ENCODE measurements at places on chromosomes 13 and 19.

DNA sequence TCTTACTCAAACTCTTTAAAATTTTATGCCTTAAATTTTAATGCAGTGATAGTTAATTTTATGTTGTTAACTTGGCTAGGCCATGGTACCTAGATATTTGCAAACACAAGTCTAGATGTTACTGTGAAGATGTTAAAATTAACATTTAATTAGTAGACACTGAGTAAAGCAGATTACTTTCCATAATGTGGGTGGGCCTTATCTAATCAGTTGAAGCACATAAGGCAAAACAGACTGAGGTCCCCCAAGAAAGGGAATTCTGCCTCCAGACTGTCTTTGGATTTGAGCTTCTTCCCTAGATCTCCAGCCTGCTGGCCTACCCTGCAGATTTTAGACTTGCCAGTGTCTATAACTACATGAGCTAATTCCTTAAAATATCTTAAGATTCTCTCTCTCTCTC lies 294.0 kb downstream of the ENOX1 start:
- DNase-seq = no peak

DNA sequence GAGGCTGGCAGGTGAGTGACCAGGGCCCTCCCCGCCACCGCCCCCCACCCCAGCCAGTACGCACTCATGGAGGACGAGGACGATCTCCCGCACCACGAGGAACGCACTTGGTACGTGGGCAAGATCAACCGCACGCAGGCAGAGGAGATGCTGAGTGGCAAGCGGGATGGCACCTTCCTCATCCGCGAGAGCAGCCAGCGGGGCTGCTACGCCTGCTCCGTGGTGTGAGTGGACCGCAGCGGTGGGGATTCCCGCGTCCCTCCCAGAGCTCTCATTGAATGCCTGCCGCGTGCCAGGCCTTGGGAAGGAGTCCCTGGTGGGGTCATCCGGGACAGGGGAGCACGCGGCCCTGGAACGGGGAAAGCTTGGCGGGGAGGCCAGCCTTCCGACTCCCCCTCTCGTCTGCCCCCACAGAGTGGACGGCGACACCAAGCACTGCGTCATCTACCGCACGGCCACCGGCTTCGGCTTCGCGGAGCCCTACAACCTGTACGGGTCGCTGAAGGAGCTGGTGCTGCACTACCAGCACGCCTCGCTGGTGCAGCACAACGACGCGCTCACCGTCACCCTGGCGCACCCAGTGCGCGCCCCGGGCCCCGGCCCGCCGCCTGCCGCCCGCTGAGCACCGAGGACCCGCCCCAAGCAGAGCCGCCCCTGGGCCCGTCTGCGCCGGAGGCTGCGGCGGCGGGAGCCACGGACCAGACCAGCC lies 4.8 kb upstream of the IFI30 start:
- no peak for DNase-seq

GRCh38 chr19:11390933-11391680 lies 7.0 kb upstream of the EPOR start:
- DNase-seq = no peak

DNA sequence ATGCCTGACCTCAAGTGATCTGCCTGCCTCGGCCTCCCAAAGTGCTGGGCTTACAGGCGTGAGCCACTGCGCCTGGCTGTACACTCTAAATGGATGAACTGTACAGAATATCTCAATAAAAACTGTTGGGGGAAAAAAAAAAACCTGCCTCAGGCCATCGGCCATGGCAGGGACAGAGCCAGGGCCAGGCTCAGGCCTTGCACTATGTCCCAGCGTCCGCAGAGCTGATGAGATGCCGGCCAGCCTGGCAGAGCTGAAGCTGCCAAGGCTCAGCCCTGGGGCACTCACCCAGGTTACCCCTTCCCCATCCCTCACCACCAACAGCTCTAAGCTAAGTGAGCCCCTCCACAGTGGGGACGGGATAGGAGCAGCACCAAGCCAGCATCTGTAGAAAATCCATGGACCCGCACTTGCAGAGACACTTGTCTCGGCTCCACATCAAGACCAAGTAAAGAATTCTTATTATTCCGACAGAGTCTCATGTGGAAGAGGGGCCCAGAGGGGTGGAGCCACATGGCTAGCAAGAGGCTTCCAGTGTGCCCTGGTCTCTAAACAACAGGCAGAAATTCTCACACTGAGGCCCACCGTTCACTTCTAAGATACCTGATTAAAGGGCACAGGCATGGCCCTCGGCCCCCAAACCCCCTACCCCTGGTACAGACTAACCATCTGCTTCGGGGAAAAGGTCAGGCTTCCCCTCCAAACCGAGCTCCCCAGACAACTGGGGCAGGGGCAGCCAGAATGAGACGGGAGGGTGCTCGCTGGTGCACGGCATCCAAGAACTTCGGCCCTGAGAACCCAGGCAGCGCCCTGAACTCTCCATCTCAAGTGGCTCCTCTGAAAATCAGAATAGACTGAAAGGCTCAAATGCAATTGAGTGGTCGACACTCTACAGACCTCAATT lies 5.8 kb downstream of the PPP6R1 start:
- no peak for DNase-seq

DNA sequence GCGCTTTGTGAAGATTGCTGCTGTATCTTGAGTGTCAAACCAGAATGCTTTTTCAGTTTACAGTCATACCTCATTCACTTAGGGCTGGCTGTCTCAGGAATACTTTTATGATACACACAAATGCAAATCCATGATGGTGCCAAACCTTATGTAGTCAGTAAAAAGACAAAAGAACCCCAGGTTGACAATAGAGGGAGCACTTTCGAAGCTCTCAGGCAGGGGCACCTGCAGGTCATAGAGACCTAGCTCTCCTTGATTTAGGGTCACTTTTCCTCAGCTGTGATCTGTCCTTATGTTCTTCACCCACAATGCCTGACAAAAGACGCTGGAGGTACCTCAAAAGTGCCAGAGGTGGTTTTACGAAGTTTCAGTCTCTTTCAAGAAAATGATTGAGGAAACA lies 172.2 kb downstream of the DNAJC15 start:
- no peak for DNase-seq

- DNase-seq = no peak
These were observed 7.2 kb downstream of the KMT5C start for GRCh38 chr19:55346725-55347441.

GRCh38 chr13:111575276-111575675 lies 254.8 kb downstream of the TEX29 start:
- DNase-seq = no peak

- no peak for DNase-seq
These were observed 9.0 kb downstream of the EPS15L1 start for GRCh38 chr19:16462757-16463250.

DNA sequence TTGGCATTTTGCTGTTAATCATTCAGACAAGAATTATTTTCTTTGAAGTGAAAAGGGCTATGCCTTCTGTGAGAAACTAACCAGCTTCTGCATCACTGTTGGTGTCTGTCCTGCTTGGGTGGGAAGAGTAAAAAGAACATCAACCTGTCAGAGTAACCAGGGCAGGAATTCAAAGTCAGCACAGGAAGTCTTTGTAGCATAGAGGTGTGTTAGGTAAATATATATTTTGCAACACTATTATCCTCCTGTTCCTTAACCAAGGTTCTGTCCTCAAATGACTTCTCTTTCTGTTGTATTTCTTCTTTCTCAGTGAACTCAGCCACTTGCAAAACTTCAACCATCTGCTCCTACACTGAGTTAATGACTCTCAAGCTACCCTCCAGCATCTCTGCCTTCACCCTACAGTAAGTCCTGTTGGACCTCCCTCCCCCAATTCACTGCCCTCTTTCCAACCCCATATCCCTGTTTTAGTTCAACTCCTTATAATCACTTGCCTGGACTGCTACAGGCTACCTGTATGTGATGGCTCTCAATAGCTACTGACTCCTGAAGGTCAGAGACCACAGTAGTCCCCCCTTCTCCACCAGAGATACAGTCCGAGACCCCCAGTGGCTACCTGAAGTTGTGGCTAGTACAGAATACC lies 49.9 kb downstream of the SMAD9 start:
- no peak for DNase-seq

DNA sequence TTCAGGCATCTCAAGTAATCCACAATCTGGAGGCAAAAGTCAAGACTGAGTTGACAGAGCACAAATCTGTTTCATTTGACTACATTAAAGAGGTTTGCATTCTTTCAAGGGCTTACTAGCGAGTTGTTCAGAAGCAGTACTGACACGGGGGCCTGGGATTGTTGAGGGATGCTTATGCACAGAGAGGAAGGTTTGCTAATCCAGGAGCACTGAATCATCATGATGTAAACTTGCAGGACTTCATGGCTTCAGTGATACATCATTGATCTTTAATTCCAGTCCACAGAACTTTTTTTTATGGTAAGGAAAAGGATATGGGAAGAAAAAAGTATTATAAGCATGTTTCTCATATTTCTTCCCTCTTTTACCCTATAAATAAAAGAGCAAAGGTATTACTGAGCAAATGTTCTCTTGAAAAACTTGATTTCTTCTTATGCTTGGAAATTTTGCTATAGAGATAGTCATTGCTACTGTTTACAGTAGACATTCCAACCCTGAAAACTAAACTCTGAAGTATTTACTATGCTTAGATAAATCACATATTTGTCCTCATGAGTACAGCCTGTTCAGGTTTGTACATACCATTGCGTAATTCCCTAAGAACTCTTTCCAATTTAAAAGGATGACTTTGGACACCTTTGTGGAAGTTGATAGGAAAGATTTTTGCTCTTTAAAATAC lies 65.8 kb upstream of the KPNA3 start:
- DNase-seq = peak; percentile 71

DNA sequence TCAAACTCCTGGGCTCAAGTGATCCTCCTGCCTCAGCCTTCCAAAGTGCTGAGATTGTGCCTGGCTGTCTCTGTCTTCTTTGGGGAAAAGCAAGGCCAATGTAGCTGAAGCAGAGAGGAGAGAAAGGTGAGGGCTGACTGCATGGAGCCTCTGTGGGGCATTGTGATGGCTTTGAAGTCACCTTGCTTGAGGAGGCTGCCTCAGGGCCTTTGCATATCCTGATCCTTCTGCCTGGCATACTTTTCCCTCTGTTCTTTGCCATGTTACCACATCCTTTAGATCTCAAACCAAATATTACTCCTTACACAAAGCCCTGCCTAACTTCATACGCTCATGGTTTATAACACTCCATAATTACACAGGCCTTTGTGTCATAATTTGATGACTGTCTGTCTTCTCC lies 9.4 kb upstream of the PPP5C start:
- DNase-seq = no peak
